Dorsolateral prefrontal cortex (tissue), 122 donors: ENCODE measurements at places on chromosomes 6 and 20. TPM values are rescaled to one million over a fixed set of nuclear protein-coding genes. Genes with fewer than 3 reads are reported as not detected.

SLC13A3 gene
- 19.6 TPM for total RNA-seq

DDX39B gene
- 228 TPM for total RNA-seq

ULBP1 gene
- total RNA-seq, result 0.20 TPM

SLC17A1 gene
- total RNA-seq, result not detected

SCUBE3 gene
- total RNA-seq, result 0.30 TPM

CRISP2 gene
- not detected for total RNA-seq

PRDM1 gene
- total RNA-seq, result 5.4 TPM

SOD2 gene
- 241 TPM for total RNA-seq

TRIM38 gene
- total RNA-seq, result 1.4 TPM

SGK2 gene
- total RNA-seq, result 14.8 TPM

GRCh38 chr6:115885636-115886366 is 174.9 kb downstream of the FRK start:
- no peak for DNase-seq

- DNase-seq, result no peak
Measured at GRCh38 chr6:13425943-13426931, 61.2 kb downstream of the GFOD1 start.

- DNase-seq, result no peak
Measured at GRCh38 chr20:4011226-4011975, 4.0 kb downstream of the RNF24 start.

DNA sequence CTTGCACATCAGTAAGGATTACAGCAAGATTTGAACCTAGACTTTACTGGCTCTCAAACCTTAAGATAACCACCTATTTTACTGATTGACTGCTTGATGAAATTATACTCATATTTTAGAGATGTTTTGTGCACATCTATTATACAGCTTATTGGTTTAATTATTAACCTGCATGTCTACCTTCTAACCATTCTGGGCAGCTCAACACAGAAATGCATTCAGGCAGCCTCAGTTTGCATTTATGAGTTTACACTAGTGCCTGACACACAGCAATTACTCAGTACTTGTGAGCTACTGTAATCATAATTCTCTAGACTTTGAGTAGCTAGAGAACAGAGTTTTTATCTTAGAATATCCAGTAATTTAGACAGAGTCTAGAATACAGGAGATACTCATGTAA is 273.9 kb upstream of the THEMIS start:
- DNase-seq, result no peak

DNA sequence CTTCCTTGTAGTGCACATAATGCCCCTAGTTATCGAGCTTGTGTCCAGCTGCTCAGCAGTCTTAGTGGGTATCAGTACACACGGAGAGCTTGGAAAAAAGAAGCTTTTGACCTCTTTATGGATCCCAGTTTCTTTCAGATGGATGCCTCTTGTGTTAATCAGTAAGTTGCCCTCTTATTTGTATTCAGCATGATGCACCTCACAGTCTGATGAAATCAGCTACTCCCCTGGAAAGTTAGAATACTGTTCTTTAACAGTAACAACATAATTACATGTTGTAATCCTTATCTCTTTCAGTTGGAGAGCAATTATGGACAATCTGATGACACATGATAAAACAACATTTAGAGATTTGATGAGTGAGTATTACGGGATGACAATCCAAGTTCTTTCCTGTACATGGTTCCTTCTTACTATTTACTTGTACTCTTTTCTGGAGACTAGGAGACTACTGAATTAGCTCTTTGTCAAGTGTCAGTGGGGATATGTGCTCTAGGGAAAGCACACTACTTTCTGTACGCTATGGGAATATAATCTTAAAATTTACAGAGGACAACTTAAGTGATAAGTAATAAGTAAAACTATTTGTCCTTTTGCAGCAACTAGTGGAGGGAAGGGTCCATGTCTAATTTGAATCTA is 39.1 kb downstream of the PGM3 start:
- no peak for DNase-seq

- DNase-seq, result no peak
Measured at GRCh38 chr20:41048461-41049301, 20.1 kb downstream of the TOP1 start.

GRCh38 chr6:39190545-39191235 is 38.6 kb downstream of the KCNK5 start:
- no peak for DNase-seq

- DNase-seq, result no peak
Measured at GRCh38 chr20:49630396-49630951, 62.5 kb upstream of the PTGIS start.

- no peak for DNase-seq
Measured at GRCh38 chr6:135145063-135145800, 35.9 kb upstream of the MYB start.

- DNase-seq, result no peak
Measured at GRCh38 chr20:50694379-50695134, 3.2 kb upstream of the RIPOR3 start.

GRCh38 chr6:45920819-45921511 is 94.7 kb downstream of the CLIC5 start:
- DNase-seq, result no peak

GRCh38 chr6:139536751-139537617 is 162.5 kb upstream of the CITED2 start:
- no peak for DNase-seq

DNA sequence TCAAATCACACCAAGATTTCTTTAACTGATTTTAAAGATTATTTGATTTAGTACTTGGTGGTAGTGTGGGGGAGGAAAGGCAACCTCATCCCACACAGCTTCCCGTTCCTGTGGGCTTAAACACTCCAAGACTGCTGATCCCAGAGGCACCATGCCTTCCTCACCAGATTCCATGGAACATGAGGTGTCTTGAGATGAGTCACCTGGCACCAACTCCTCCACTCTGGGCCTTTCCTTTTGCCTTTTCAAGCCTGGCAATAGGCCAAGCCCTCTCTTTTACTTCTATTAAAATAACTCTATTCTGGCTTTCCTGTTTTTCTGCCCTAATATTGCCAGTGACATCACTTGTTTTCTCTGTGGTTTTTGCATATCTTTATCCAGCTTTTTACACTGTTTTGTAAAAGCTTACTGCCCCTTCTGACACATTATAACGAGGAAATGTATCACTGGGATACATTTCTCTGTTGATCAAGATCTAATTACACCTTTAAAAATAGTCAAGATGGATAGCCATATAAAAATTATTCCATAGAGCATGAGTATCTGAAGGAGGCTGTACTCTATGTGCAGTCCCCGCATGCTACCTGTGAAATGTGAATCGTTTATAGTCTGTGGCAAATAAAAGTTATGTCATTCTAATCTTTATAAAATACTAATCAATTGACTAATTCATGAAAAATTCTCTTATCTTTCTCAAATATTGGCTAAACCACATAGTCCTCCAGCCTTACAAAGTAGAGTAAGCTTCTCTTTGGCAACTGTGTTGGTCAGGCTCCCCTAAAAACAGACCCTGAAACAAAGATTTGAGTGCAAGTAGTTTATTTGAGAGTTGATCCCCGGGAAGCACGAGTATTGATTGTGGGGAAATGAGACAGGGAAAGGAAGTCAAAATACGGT is 257.8 kb upstream of the KCNQ5 start:
- peak; percentile 25 for DNase-seq

DNA sequence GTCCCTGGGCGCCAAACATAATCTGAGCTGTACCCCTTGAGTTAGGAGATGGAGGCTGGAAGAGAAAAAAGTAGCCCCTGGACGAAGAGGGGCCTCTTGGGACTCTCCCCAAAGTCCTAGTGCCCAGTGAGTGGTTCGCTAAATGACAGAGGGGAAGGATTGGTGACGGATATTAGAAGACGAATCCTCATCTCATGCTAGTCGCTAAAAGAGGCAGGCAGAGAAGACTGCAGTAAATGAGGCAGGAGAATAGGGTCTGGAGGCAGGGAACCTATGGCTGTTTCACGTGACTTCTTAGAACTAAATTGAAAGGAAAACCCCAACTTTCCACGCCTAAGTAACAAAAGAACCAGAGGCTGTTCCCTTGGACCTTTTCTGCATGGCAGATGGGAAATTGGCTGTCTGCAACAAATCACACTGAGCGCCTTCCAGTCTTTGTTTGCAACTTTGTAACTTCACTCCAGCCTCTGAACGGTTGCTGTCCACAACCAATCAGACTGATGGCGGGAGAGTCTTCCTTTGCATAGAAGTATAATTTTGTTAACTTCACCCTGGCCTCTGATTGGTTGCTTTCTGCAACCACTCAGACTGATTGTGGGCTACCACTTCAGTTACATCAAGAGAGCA is 731 bp upstream of the RBL1 start:
- DNase-seq, result no peak

DNA sequence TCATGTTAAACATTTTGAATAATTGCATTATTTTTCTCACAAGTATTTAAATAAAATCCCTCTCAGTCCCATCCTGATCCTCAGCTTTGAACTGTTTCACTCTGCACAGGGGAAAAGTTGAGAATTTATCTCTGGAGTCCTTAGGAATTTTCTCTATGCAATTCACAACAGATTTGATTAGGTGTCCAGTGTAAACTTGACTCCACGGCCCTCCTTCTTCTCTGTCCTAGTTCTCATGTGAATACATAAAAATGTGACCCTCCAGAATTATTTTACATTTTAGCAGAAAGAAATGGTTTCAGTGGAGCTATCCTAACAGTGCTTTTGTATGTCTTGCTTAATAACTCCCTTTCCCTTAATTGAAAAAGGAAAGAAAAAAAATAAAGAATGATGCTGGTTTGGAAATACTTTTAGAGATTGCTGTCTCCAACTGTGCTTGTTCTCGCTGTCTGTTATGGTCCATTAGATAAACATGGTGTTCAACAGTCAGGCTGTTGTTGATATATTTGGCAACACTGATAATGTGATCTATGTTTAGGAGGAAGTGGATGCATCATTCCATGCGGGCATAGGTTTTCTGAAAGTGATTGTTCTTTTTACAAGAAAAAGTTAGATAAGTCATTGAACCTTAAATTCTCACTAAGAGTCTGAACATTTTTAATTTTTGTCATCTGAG is 599.4 kb upstream of the CITED2 start:
- DNase-seq, result no peak

- no peak for DNase-seq
Measured at GRCh38 chr20:22630701-22631100, 46.3 kb upstream of the FOXA2 start.

- DNase-seq, result no peak
Measured at GRCh38 chr6:20427856-20428255, 26.2 kb downstream of the E2F3 start.

DNA sequence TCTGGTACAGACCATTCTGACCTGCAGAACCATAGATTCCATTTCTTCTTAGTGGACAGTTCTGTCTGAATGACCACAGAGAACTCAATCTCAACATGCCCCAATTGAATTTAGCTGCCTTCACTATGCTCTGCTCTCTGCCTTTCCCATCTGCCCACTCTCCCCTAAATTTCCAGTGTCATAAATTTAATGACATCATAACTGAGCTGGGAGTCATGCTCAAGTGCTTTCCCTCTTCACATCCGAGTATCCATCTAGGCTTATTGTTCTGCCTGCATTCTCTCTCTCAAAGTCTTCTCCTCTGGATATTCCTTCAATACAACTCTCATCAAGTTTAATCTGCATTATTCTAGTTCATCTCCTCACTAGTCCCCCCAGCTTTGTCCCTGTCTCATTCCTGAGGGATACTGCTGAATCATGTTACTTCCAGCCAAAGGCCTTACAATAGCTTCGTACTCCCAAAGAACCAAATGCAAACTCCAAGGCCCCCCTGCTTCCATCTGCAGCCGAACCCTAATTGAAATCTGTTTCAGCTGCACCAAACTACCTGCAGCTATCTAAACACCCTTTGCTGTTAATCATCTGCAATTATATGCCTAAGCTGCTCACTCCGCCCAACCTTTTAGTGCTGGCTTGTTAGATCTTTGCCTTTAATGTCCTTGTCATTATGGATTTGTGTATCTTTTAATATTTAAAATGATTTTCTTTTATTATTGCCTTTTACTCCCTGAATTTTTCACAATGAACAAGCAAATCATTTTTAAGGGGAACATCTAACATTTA is 46.1 kb downstream of the SLC35B3 start:
- DNase-seq, result no peak

DNA sequence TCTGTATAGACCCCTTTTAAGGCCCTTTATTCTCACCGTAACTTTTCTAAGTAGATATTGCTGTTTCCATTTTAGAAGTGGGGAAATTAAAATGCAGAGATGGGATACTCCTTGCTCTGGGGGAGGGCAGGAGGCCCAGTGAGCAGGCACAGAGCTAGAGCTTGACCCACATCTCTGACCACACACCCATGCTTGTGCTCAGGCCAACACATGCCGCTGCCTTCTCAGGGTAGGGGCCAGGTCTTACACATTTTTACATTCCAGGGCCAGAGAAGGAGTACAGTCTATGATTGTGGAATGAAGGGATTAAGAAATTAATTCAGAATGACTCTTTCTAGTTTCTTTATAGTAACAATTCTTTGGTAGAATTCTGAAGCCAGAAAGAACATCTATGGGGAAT is 104.8 kb downstream of the SOBP start:
- no peak for DNase-seq

DNA sequence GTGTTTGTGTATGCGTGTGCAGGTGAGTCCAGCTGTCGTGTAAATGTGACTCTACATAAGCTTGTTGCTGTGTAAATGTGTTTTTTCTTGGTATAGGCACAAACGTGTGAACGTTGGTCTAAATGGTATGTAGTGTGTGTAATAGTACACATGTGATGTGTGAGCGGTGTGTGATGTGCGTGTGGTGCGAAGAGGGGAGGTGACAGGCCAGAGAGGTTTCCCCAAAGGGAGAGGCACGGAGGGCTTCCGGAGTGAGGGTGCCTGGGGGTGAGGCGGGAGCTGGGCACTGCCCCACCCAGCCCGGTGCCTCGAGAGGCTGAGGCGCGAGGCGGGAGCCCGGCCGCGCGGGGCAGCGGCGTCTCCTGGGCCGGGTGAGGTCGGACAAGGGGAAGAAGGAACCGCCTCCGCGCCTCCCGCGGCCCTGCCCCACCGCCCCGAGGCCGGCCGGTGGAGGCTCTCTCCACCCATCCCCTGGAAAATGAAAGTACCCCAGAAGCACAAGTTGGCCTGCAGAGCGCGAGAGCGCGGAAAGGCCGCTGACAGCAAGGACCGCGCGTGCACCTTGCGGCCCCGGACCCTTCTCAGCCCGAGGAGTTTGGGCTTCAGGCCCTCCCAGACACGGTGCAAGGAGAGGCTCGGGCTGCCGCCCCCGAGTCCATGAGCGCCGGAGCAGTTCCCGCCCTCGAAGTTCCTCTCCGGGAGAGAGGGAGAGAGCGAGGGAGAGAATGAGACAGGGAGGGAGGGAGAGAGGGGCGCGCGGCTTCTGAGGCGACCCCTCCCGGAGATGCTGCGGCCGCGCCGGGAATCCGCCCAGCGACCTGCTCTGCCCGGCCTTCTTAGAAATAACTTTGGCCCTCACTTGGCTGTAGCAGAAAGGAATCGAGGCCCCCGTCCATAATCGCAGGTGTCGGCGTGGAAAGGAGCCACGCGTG is 43.2 kb upstream of the OSTM1 start:
- no peak for DNase-seq

DNA sequence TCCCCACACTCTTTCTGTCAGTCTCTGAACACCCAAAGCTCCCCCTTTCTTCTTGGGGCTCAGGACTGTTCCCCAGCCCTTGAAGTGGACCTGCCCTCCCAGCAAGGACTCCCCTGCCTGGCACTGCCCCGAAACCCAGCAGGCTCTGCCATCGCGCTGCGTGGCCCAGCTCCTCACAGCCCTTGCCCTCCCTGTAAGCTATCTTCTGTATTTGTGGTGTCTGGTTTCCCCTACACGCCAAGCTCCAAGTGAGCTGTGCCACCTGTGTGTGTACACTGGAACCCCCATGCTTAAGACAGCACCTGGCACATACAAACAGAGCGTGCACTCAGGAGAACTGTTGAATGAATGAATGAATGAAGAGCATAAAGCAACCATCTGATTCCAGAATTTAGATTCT is 57.7 kb downstream of the TMEM242 start:
- DNase-seq, result no peak

- no peak for DNase-seq
Measured at GRCh38 chr6:13559968-13560650, 14.3 kb upstream of the SIRT5 start.

- DNase-seq, result no peak
Measured at GRCh38 chr6:74505391-74505790, 700.5 kb downstream of the COL12A1 start.
